Activated CD4-positive, alpha-beta T cell treated with anti-CD3 and anti-CD28 coated beads, Interleukin-2, amount 10 ng/mL, durations not matched to agents 7 days and 5 days (primary cell): ENCODE measurements at places on chromosomes 11 and 22. TPM values are rescaled to one million over a fixed set of nuclear protein-coding genes. Genes with fewer than 3 reads are reported as not detected.
A peak's percentile ranks its signal among the peaks of the same experiment; 100 is the strongest.

JHY gene
- 2.9 TPM for total RNA-seq

- DNase-seq, result no peak
These were observed 18.1 kb downstream of the MMP10 start for GRCh38 chr11:102762361-102762767.

DNA sequence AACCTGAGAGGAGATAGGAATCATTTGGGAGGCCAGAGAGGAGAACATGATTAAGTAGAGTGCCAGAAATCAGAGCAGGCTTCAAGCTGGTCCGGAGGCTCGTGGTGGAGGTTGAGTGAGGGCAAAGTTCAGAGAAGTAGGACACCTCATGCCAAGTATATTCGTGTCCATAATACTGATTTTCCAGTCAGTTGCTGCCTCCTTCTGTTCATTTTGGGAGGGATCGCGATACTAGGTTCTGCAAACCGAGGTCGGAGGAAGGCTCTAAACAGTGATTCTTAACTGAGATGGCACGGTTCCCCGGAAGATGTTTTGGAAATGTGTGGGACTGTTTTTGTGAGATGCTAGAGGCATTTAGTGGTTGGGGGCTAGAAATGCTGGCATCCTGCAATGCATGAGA, 13.6 kb upstream of the CD3E start:
- peak; percentile 63 for DNase-seq

DNA sequence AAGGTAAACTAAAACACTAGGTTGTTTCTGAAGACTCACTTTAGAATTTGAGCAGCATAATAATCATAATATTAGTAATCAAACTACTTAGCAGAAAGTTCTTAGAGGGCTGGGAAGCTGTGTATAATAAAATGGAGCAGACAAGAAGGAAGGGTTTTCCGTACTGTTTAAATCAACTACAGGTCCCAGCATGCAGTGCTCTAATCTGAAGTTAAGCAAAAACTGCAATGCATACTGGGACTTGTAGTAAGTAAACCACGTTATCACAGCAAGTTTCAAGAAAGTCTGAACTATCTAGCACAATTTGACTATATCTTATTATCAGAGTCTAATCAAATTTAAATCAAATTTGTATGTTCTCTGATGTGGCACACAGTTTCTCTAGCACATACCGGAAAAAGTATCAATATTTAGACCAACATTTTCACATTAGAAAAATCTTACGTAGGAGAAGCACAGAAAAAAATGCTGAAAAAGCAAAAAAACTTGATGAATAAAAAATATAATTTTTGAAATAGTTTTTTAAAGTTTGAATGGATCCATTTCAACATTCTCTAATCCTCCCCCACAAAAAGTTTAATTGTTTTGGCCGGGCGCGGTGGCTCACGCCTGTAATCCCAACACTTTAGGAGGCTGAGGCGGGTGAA, 8.2 kb downstream of the PHF21A start:
- DNase-seq, result peak; percentile 59

GRCh38 chr22:49444781-49445180, 382.9 kb downstream of the BRD1 start:
- no peak for DNase-seq
